ENCODE measurements at places on chromosomes 5 and 9. TPM values are rescaled to one million over a fixed set of nuclear protein-coding genes. Genes with fewer than 3 reads are reported as not detected.

GRCh38 chr9:109940561-109940960 lies 160.6 kb downstream of the PALM2AKAP2 start:
- peaks cover 12% of the 10 kb centered on the region for H3K27me3 ChIP-seq
- no peak overlapping the region for H3K27ac ChIP-seq
- no peak for DNase-seq
- H3K36me3 ChIP-seq: no peaks in the 10 kb centered on the region

SLC24A2 gene
- total RNA-seq: not detected

- no peaks in the 10 kb centered on the region for H3K4me1 ChIP-seq
- H3K36me3 ChIP-seq: no peaks in the 10 kb centered on the region
- no peaks in the 10 kb centered on the region for H3K27me3 ChIP-seq
- no peak overlapping the region for H3K27ac ChIP-seq
- no peak for DNase-seq
Measured at GRCh38 chr9:113360242-113360842, 11.0 kb downstream of the BSPRY start.

- H3K27ac ChIP-seq: no peak overlapping the region
- no peak overlapping the region for H3K4me3 ChIP-seq
Measured at GRCh38 chr9:121449786-121450185, 49.9 kb downstream of the GGTA1 start.

DNA sequence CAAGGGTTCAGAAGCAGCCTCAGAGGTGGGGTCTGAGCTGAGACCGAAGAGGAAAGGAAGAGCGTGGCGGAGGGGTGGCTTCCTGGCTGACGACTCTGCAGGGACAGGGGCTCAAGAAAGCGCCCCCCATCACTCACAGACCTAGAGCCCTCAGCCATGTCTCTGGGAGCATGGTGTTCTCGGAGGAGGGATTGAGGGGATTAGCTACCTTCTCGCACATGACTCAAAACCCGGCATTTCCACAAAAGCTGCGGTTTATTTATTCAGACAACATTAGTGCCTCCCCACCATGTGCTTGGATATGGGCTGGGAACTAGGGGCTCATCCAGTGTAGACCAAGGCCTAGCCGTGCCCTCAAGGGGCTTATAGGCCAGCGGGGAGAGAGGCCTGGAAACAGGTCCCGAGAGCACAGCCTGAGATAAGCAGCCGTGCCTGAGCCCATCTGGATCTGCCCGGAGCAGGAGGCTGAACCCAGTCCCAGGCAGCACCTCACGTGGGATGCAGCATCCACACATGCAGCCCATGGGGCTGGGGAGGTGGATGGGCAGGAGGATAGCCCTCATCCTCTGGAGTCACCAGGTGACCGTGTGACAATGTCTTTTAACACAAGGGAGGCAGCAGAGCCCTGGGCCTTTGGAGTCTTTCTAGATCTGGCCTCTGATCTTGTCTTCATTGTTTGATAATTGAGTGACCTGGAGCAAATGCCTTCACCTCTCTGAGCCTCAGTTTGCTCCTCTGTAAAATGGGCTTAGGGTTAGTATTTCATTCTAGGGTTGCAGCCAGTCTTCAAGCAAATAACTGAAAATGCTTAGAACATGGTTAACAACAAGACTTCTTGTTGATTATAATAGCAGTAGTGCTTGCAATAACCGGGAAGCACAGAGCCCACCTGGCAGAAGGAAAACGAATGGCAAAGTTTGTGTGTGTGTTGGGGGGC lies 878 bp upstream of the HMCN2 start:
- H3K27ac ChIP-seq: no peak overlapping the region
- H3K4me3 ChIP-seq: no peak overlapping the region
- no peaks in the 10 kb centered on the region for H3K36me3 ChIP-seq
- DNase-seq: no peak
- no peaks in the 10 kb centered on the region for H3K4me1 ChIP-seq

- H3K27me3 ChIP-seq: no peaks in the 10 kb centered on the region
- H3K4me1 ChIP-seq: no peaks in the 10 kb centered on the region
- H3K36me3 ChIP-seq: no peaks in the 10 kb centered on the region
- H3K4me3 ChIP-seq: no peak overlapping the region
Measured at GRCh38 chr5:1834721-1835429, 33.7 kb downstream of the NDUFS6 start.

DENND1A gene
- 15.5 TPM for total RNA-seq

- no peaks in the 10 kb centered on the region for H3K27me3 ChIP-seq
- H3K4me3 ChIP-seq: no peak overlapping the region
- no peaks in the 10 kb centered on the region for H3K36me3 ChIP-seq
- H3K27ac ChIP-seq: no peak overlapping the region
Measured at GRCh38 chr9:8924562-8924961, 1125.0 kb upstream of the DMAC1 start.

- no peaks in the 10 kb centered on the region for H3K36me3 ChIP-seq
- DNase-seq: no peak
- H3K27ac ChIP-seq: no peak overlapping the region
- no peaks in the 10 kb centered on the region for H3K27me3 ChIP-seq
- H3K4me1 ChIP-seq: no peaks in the 10 kb centered on the region
- H3K4me3 ChIP-seq: no peak overlapping the region
Measured at GRCh38 chr5:62900976-62901375, 322.4 kb downstream of the LRRC70 start.

GRCh38 chr9:106862821-106863720 lies at the start of gene ZNF462:
Gene ZNF462 (plus strand): TSS chr9:106863166. CDS start chr9:106923384, 60,218 bp downstream.
- H3K4me1 ChIP-seq: peaks cover 21% of the 10 kb centered on the region
- peaks cover 8% of the 10 kb centered on the region for H3K36me3 ChIP-seq
- H3K4me3 ChIP-seq: peak within 1 kb of the TSS; percentile 57

- DNase-seq: no peak
- no peaks in the 10 kb centered on the region for H3K27me3 ChIP-seq
- no peaks in the 10 kb centered on the region for H3K36me3 ChIP-seq
- H3K27ac ChIP-seq: no peak overlapping the region
- H3K4me1 ChIP-seq: no peaks in the 10 kb centered on the region
Measured at GRCh38 chr5:106312360-106312759, 1358.4 kb downstream of the EFNA5 start.

FOXD1 gene
- 0.13 TPM for total RNA-seq

- no peak for DNase-seq
- H3K4me3 ChIP-seq: no peak overlapping the region
- H3K4me1 ChIP-seq: no peaks in the 10 kb centered on the region
- no peak overlapping the region for H3K27ac ChIP-seq
- peaks cover 3% of the 10 kb centered on the region for H3K27me3 ChIP-seq
Measured at GRCh38 chr5:79173626-79174025, 62.0 kb downstream of the BHMT start.

DNA sequence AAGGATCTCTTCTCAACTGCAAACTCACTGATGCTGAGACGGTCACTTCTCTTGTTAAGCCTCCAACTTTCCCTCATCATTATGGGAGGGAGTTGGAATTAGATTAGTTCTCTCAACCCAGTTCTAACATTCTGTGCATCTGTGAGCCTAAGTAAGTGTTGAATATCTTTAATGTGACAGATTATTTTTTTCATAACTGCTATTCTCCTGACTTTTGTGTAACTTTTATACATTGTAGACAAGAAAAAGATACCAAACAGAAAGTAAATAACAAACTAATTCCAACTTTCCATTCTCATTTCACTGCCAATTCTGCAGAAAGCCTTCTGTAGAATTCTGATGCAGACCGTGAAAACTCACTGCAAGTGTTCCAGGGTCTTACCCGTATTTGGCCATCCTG lies 813.5 kb downstream of the TLE4 start:
- no peaks in the 10 kb centered on the region for H3K36me3 ChIP-seq
- H3K27me3 ChIP-seq: no peaks in the 10 kb centered on the region
- DNase-seq: no peak
- H3K4me1 ChIP-seq: no peaks in the 10 kb centered on the region
- no peak overlapping the region for H3K4me3 ChIP-seq

DNA sequence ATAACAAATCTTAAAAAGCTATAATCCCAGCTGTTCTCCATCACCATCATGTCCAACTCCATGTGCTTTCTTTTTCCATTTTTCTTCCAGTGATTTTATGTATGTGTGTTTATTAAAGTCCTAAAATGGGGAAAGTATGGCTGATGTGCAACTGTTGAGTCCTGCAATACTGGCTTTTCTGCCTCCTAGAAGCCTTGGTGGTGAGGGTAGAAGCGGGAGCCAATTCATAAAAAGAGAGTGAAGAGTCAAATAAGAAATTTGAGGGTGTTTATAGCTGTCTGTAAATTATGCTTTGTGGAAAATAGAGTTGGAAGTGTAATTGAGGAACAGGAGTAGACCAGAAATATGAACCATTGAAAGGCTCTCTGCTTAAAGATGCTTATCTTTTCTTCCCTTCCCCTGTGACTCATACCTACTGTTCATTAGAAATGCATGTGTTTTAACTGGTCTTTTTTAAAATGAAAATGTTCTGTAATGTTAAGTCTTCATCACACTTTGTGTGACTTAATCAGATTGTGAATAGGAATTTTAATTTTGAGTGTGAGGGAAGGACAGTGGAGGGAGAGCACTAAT lies 80.1 kb downstream of the ZCCHC7 start:
- H3K27me3 ChIP-seq: no peaks in the 10 kb centered on the region
- peaks cover 46% of the 10 kb centered on the region for H3K36me3 ChIP-seq
- peaks cover 42% of the 10 kb centered on the region for H3K4me1 ChIP-seq
- peak overlapping the region; percentile 22 for H3K27ac ChIP-seq
- no peak for DNase-seq

- H3K27ac ChIP-seq: no peak overlapping the region
- H3K4me1 ChIP-seq: no peaks in the 10 kb centered on the region
- no peak for DNase-seq
- peaks cover 3% of the 10 kb centered on the region for H3K36me3 ChIP-seq
- no peaks in the 10 kb centered on the region for H3K27me3 ChIP-seq
Measured at GRCh38 chr9:125932012-125932411, 184.8 kb downstream of the PBX3 start.

BTNL8 gene
- total RNA-seq: not detected

DNA sequence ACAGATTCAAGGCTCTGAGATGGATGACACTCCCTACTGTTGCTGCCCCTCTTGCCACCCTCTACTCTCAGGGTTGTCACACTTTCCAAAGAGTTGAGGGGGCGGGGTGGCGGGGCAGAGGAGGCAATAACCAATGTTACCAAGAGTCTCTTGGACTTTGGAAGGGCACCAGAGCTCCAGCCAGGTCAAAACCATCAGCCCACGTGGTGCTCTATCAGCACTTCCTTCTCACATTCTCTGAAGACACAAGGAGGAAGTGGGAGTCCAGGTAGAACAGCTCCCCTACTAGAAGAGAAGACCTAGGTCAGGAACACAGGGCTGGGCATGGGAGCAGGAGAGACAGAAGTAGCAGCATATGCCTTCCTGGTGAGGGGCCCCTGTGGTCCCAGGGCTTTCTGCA lies 33.0 kb upstream of the PIK3R1 start:
- no peaks in the 10 kb centered on the region for H3K36me3 ChIP-seq
- no peak for DNase-seq
- H3K4me3 ChIP-seq: no peak overlapping the region
- H3K4me1 ChIP-seq: no peaks in the 10 kb centered on the region
- no peaks in the 10 kb centered on the region for H3K27me3 ChIP-seq
- no peak overlapping the region for H3K27ac ChIP-seq

IL4 gene
- not detected for total RNA-seq
